ENCODE measurements at places on chromosomes 1 and 21.
A peak's percentile ranks its signal among the peaks of the same experiment; 100 is the strongest.

DNA sequence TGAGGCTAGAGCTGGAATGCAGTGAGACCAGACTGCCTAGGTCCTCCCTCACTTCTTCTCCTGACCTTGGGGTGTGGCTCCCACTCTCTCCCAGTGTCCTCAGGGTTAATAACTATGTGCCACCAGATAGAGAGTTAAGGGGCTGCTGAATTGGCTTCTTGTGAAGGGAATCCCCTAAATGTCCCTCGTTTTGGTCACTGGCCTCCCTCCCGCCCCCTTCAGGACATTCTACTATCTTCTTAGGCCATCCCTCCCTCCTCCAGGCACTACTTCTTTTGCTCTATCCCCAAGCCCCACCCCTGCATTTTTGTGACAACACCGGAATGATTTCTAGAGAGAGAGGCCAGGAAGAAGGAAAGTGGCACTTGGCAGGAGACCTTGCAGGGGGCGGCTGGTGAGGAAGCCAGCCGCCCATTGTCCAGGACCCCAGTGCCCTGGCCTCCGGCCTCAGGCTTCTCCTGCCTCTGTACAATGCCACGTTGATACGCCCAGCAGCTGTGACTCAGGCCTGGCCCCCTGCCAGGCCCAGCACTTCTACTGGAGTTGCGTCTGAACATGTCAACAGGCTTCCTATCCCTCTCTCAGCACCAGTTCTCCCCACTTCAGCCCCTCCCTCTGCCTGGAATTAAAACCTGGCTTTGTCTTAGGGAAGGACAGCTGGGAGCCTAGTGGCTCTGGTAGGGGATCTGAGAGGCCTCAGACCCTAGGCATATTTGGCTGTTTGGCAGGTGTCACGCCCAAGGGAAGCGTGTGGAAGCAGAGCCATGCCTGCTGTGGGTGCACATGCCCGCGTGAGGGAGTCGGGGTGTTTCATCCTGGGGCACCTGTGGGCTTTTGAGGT lies 9.1 kb downstream of the LMNA start:
- DNase-seq: peak; percentile 78

- DNase-seq: no peak
Measured at GRCh38 chr1:47894410-47895278, 102.5 kb downstream of the TRABD2B start.

DNA sequence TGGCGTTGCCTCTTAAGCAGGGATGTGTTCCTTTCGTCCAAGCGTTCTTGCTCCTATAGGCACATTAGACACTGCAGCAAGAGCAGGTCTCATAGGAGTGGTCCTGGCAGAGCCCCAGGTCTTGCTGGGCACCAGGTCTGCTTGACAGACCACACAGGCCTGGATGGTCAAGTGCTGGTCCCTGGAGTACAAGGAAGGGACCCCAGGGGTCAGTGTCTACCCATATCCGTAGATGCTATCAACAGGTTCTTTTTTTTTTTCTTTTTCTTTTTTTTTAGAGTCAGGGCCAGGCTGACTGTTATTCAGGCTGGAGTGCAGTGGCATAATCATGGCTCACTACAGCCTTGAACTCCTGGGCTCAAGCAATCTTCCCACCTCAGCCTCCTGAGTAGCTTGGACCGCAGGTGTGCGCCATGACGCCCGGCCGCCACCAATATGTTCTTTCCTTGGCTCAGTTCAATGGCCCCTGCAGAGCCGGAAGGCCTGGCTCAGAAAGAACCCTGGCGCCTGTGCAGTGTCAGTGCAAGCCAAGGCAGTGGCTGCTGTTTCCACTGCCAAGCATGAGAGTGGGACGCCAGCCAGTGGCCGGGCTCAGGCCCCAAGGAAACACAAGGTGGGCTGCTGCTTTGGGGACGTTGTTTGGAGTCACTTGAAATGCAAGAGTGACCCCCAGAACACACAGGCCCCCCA lies 10.0 kb upstream of the TNFRSF8 start:
- DNase-seq: no peak

DNA sequence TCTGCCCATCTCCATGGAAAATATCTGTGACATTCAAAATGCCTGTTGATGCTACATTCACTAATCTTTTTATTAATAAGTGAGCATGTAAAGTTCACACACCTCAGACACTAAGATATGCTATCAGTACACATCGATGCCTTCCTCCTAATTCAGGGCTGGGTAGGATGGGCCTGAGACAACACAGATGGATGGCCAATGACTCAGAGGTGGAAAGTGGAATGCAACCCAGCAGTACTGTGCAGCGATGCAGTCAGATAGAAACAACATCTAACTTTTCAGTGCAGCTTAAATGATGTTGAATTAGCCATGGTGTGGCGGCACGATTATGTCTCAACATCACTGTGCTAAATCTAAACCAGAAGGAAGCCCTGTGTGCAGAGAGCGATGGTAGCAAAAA lies 161.6 kb upstream of the KCNJ15 start:
- DNase-seq: no peak

DNA sequence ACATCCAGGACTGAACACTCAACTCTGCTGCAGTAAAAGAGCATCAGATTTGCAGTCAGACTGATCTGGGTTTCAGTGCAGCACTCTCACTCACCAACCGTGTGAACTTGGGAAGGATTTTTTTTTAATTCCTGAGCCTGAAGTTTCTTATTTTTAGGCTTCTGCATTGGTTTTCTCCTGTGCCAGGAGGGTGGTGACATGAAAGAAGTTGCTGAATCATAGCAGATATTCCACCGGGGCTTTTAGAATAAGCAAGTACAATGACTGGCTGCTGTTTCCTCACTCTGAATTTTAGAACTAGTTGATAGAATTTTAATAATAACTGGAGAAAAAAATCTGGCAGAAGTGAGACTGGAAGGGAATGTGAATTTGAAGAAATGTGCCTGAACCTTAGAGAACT lies 11.6 kb downstream of the ADAM30 start:
- no peak for DNase-seq

DNA sequence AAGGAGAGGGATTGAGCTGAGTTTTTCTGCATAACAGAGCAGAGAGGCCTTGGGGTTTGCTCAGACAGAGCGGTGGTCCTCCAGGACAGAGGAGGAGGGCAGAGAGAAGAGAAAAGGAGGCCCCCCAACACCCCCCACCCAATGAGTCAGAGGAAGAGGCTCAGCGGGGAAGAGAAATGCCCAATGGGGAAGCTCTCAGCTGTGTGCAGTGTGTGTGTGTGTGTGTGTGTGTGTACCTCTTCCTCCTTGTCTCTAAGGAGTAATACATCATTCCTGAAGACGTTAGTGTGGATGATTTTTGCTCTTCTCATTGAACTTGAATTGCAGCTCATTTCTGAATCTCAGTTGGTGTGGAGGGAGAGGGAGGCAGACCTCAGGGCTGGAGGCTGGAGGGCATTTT lies 8.7 kb downstream of the TMPRSS3 start:
- DNase-seq: no peak

DNA sequence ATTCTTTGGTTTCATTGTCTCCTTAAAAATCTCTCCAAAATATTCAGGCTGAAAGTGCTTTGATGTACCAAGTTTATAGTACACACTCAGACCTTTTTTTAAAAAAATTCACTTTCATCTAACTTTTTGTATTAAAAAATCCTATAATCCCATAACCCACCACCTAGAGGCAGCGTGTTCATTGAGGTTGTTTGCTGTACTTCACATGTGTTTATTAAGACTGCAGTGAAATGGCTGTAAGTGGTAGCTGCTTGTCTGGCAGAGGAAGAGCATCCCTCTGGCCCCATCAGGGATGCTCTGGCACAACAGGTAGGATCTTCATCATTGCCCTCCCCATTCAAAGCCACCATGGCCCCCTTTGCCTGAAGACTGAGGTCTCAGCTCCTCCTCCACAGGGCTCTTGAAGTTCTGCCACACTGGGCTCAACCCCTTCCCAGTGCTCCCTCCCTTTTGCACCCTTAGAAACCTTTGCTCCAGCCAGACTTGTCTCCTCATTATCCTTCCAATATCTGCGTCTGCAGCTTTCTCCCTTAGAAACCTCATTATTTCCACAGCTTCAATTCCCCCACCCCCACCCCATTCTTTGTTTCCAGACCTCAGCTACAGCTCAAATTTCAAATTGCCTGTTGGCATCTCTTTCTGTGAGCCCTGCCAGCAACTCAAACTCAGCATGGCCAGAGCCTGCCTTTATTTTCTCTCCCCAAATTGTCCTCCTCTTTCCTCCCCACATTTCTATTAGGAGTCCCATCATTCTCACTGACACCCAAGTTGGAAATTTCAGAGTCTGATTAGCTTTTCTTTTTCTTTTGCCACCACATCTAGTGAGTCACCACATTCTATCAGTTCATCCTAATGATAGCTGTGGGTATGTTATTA lies 369.6 kb upstream of the USP24 start:
- no peak for DNase-seq

DNA sequence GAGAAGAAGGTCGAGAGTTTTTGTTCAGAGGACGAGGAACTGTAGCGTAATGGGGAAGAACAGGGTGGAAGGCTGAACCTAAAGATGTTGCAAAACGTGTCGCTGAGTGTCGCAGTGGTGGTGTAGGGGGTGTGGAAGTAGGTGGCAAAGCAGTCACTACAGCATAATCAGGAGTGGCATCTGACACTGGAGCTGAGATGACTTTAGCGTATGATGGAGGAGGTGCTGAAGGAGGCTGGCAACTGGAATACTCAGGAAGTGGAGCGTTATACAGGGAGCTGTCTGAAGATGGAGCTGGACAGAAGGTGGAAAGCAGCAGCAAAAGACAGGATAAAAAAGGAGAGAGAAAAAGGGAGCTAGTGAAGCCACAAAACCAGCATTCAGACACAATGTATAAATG lies 89.9 kb upstream of the LBR start:
- no peak for DNase-seq

GRCh38 chr1:6497867-6498575 lies 6.6 kb upstream of the PLEKHG5 start:
- DNase-seq: no peak

GRCh38 chr21:42556476-42556875 lies 42.8 kb downstream of the SLC37A1 start:
- no peak for DNase-seq

GRCh38 chr21:42067531-42068255 lies 3.4 kb upstream of the UMODL1 start:
- DNase-seq: no peak

DNA sequence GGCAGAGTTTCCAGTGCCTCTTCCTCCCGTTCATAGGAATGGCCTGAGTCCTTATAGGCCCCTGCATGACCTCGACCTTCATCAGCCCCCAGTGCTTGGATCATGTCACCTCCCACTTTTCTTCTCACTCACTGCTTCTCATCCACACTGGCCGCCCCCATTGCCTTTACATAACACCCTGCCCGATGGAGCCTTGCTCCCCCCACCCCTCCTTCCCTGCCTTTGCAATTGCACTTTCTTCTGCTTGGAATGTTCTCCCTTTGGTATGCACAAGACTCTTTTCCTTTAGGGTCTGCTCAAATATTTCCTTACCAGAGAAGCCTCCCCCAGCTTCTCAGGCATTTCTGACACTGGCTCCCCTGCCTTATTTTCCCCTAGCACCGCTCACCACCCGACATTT lies 125.2 kb upstream of the KCNJ6 start:
- DNase-seq: no peak

- no peak for DNase-seq
Measured at GRCh38 chr21:45033791-45034555, 40.4 kb upstream of the ADARB1 start.

- DNase-seq: no peak
Measured at GRCh38 chr1:117609471-117609911, 3.6 kb downstream of the TENT5C start.

- no peak for DNase-seq
Measured at GRCh38 chr1:160724465-160725242, 13.0 kb upstream of the CD48 start.

GRCh38 chr21:21713651-21714180 lies 715.5 kb downstream of the NCAM2 start:
- DNase-seq: no peak

DNA sequence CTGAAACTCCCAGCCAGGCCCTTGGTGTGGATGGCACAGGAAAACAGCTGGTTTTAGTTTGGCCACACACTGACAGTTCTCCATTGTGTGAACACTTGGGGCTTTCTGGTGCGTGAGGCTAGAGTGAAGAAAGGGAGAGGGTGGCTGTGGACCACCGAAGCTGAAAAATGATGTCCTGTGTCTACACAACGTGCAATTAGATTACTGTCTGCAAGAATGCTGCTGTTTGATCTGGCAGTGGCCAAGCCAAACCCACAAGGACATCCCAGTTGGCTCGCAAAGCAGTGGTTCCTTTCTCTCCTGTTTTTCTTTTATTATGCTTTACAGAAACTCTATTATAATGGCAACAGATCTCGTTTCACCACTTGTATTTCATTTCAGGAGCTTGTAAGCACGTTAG lies 58.9 kb downstream of the ERG start:
- DNase-seq: no peak

GRCh38 chr1:174204697-174205308 lies 45.5 kb downstream of the RABGAP1L start:
- DNase-seq: no peak

GRCh38 chr1:1543706-1544099 lies 3.3 kb upstream of the TMEM240 start:
- DNase-seq: no peak

GRCh38 chr1:164719676-164720439 lies 160.9 kb downstream of the PBX1 start:
- DNase-seq: no peak

GRCh38 chr1:93690921-93691789 lies 9.5 kb upstream of the BCAR3 start:
- no peak for DNase-seq

DNA sequence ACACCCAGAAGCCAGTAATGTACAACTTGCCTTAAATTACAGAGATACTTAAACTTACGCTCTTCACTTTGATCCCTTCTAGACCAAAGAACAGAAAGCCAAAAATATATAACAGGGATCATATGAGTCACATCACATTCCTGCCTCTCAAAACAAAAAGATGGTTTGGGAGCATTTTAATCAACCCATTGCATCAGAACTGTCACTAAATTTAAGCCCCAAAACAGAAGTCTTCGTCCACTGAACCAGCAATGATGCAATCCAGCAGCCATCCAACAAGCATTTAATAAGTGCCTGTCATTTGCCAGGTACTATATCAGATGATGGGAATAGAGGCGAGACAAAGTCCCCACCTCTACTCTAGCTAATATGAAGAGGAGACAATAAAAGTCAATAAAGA lies 42.7 kb upstream of the GLIS1 start:
- no peak for DNase-seq

DNA sequence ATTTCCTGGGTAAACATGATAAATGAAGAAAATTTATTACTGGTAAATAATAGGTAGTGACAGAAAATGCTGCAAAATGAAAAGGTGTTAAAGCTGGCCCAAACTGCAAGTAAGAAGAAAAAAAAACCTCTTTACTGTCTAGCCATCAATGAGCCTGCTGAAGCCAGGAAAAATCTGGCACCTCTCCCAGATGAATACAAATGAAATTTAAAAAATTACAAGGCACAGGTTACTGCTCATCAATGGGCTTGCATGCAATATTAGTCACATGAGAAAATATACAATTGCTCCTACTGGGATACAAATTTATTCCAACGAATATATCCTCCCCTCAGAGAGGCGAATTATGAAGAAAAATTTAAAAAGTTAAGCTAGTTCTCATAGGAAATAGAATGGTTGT lies 1422.5 kb downstream of the KCNT2 start:
- DNase-seq: peak; percentile 52
